Left lobe of liver (tissue), 2 donors: ENCODE measurements at places on chromosomes 6 and 20.

DNA sequence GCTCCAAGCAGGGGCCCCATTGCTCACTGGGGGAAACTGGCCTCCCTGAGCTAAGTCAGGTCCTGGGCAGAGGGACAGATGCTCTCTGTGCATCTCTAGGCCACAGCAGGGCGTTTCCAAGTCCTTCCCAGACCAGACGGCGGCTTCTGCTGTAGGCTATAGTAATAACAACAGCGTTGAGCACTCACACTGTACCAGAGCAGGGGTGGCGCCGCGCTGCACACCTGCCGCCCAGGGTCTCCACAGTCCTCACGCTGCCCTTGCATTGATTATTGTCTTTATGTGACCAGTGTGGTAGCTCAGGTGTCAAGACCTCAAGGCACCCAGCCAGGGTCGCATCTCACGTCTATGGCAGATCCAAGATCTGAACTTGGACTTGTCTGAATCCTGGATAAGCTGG, 14.9 kb upstream of the CCN5 start:
- DNase-seq: no peak

DNA sequence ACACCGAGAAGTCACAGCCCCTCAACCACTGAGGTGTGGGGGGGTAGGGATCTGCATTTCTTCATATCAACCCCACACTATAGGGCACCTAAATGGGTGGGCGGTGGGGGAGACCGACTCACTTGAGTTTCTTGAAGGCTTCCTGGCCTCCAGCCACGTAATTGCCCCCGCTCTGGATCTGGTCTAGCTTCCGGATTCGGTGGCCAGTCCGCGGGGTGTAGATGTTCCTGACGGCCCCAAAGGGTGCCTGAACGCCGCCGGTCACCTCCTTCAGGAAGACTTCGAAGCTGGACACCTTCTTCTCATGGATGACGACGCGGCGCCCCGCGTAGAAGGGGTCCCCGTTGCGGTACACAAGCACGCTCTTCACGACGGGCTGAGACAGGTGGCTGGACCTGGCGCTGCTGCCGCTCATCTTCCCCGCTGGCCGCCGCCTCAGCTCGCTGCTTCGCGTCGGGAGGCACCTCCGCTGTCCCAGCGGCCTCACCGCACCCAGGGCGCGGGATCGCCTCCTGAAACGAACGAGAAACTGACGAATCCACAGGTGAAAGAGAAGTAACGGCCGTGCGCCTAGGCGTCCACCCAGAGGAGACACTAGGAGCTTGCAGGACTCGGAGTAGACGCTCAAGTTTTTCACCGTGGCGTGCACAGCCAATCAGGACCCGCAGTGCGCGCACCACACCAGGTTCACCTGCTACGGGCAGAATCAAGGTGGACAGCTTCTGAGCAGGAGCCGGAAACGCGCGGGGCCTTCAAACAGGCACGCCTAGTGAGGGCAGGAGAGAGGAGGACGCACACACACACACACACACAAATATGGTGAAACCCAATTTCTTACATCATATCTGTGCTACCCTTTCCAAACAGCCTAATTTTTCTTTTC, at the start of gene DCDC2:
DCDC2 (minus strand) TSS at position 724 of the 883 bp plus-strand sequence; CDS start at position 415, 309 bp downstream.
- peak; percentile 53 for DNase-seq

GRCh38 chr6:141321493-141322347, 811.0 kb upstream of the GJE1 start:
- no peak for DNase-seq

- no peak for DNase-seq
Measured at GRCh38 chr20:3311623-3312022, 72.6 kb upstream of the SLC4A11 start.

DNA sequence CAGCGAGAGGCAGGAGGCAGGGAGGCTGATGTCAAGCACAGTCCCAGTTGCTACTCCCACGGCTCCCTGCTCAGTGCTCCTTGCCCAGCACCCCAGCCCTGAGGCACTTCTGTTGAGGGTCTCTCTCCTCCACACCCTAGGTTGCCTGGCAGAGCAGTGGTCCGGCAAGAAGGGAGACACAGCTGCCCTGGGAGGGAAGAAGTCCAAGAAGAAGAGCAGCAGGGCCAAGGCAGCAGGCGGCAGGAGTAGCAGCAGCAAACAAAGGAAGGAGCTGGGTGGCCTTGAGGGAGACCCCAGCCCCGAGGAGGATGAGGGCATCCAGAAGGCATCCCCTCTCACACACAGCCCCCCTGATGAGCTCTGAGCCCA, 9.1 kb downstream of the CNPY3 start:
- DNase-seq: no peak

- no peak for DNase-seq
Measured at GRCh38 chr20:44856856-44857448, 28.6 kb upstream of the YWHAB start.

DNA sequence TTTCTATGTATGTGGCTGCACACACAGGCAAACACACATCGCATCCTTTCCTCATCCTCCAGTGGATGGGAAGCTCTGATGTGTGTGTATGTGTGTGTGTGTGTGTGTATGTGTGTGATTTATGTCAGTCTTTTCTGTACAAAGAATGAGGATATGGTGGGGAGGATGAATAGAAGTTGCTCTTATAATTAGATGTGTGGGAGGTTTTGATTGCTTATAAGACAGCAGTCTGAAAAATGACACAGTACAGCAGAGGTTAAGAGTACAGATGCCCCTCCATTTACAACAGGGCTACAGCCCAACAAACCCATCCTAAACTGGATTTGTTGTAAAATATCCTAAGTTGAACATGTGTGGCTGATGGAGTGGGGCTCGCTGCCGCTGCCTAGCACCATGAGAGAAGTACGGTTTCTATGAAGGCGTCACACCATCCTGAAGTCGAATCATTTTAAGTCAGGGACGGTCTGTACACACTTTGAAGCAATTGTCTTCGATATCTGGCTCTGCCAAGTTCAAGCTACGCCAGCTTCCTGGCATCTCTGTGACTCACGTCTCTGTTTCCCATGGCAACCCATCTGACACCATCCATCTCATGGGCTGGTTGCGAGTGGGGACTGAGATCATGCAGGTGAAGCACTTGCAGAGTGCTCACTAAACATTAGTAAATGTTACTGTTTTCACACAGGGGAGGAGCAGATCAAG, 252.6 kb downstream of the MYLK4 start:
- DNase-seq: peak; percentile 12

- no peak for DNase-seq
Measured at GRCh38 chr6:22880686-22881433, 311.5 kb downstream of the HDGFL1 start.

DNA sequence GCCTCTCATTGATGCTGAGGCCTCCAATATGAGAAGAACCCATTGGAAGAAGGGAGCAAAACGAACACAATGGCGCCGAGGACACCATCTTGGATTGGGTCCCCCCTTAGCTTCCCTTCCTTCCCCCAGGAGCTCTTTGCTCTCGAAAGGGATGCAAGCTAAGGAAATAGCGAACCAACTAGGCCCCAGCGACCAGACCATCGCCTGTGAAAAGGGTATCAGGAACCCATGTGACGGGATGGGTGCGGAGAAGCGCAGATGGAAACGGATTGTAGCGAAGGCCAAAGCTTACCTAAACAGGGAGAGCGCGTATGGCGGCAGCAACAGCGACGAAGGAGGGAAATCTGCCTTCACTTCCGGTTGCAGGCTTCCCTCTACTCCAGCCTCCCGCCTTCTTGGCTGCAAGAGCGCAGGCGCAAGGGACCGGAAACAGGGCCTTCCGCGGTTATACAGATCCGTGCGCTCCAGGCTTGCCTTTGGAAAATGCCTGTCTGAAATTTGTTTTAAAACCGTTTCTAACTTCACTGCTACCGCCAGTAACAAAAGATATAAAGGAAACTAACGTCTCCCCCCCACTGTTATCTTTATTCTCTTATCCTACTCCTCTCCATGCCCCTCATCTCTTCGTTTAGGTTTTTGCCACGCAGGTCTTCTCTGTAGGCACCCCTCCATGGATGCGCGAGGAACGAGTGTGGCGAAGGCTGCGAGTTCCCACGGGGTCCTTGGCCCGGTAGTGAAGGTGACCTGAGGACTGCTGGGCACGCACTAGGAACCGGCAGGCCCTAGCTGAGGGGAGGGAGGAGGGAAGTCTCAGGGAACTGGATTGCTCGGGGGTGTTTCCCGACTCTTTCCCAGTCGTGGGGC, at the start of gene DDX39B:
DDX39B (minus strand) TSS at position 346 of the 864 bp plus-strand sequence. CDS start 1,471 bp downstream, outside the sequence.
- DNase-seq: peak; percentile 96

DNA sequence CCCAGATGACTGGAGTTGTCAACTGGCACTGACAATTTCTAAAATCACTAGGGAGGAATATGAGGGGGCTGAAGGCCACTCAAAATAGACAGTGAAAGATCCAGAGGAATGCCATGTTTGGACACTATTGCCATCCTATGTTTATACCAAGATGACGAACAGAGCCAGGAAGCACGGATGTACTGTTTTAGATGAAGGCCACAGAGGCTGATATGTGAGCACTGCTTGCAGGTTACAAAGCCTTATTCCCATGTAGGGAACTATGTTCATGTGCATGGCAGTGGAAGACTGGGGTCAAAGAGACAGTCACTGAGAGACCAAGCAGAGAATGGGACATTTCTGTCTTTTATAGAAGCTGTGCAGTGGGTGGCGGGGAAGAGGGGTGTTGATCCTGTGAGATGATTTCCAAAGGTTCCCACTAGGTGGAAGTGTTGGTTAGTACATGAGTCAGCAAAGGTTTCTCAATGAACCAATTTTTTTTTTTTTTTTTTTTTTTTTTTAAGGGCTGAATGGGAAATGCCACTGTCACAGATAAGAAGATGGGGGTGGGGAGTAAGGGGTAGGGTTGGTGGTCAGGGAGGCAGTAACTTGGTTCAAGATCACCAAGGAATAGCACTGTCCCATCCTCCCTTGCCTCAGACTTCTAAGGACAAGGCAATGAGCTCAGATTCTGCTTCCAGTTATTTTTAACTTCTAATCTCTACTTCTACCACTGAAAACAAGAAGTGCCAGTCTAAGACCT, 46.7 kb upstream of the MOCS1 start:
- DNase-seq: no peak

DNA sequence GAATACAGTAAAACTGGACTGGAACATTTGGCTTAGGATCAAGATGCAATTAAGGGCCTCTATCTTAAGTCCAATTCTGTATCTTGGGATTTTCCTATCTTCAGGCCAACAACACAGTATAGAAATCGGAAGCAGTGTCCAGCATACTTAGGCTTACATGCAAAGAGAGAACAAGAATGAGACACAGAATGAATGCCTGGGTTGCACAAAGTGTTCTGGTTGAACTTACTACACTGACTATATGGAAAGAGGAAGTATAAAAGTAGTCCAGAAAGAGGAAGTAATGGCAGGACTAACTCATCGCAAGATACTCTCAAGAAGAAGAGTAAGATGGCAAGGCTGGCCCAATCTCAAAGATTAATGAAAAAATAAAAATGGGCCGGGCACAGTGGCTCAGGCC, 87.6 kb downstream of the BTBD9 start:
- no peak for DNase-seq

GRCh38 chr6:155380666-155381332, 66.5 kb upstream of the TFB1M start:
- DNase-seq: no peak

- no peak for DNase-seq
Measured at GRCh38 chr20:2836035-2836434, 4.4 kb downstream of the PCED1A start.

DNA sequence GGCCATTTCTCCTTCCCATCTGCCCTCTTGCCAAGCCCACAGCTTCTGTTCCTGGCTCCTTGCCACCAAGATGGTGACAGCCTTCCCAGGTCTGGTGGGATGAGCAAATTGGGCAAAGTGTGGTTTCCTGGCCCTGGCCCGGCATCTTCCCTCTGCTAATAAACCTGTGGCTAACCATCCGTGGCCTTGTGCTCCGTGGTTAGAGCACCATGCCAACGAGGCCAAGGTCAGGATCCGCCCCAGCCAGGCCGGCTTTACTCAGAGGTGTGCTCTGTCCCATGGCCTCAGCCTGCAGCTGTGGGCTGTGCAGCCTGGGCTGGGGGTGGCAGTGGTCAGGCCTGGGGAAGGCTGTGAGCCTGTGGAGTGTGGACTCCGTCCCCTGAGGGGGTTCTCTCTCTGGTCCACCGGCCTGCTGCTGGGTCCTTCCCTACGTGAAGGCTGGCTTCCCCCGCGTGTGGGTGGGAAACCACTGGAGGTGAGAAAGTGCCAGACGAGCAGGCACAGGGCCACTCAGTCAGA, 117.4 kb downstream of the VEGFA start:
- DNase-seq: peak; percentile 71

DNA sequence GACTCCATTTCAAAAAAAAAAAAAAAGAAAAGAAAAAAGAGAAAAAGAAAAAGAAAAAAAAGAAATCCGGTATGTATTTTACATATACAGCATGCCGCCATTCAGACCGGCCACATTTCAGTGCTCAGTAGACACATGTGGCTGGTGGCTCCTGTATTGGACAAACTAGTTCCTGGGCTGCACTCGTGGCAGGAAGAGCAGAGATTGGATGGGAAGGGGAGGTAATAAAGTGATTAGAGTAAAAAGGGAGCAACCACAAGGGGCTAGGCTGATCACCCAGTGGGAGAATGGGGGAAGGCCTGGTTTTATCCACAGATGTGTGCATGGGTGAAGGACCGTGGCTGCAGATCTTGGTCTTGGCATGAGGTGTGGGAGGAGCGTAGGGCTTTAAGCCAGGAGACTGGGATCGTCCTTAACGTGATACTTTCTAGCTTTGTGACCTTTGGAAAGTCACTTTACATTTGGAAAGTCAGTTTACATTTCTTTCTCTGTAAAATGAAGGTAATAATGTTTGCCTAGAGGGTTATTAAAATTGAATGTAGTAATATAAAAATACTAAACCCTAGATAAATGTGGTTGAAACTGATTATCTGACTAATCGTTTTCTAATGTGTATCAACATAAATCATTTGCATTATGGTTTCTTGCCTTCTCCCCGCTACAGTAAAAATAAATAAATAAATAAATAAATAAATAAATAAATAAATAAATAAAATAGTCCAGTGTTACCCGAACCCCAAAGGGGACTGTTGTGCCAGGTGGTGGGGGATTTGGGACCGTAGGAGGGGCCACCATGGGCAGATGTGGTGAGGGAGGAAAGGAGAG, 869 bp upstream of the TRIM15 start:
- DNase-seq: no peak

GRCh38 chr6:166752097-166752496, 125.0 kb upstream of the RPS6KA2 start:
- no peak for DNase-seq

DNA sequence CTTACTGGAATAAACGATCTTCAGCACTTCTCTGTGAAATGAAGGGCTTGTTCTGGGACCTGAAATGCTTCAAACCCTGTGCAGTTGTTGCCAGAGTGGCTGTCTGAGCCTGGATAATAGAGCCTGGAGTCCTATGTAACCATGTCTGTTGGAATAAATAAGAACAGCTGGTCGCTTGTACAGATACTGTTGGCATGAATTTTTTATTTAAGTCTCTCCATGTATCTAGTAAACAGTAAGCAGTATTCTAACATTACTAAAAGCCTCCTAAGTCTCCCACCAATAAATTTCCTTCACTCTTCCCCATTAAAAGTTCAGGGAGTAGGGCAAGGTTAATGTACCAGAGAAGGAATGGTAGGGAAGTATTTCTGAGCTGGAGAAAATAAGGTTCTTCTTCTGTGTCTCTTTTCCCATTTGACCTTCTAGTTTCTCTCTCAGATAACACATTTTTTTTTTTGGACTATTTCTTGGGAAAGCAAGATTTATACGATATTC, 227.5 kb downstream of the PRL start:
- no peak for DNase-seq
